Spinal cord (tissue), 10 donors: ENCODE measurements at places on chromosomes 16 and 17. TPM values are rescaled to one million over a fixed set of nuclear protein-coding genes. Genes with fewer than 3 reads are reported as not detected.

Gene TBX2
- total RNA-seq = 4.0 TPM

Gene PRRT2
- total RNA-seq = 24.4 TPM

GRCh38 chr17:32445074-32445415 is 735 bp downstream of the PSMD11 start:
- peak; percentile 40 for DNase-seq

- DNase-seq = no peak
Observed at GRCh38 chr17:65783845-65784334, 222.4 kb upstream of the AXIN2 start.

- no peak for DNase-seq
Observed at GRCh38 chr16:1102921-1103635, 7.0 kb upstream of the C1QTNF8 start.

- no peak for DNase-seq
Observed at GRCh38 chr17:6305613-6306360, 129.1 kb downstream of the AIPL1 start.

GRCh38 chr16:83912519-83913244 is 13.8 kb downstream of the MLYCD start:
- DNase-seq = no peak
